ENCODE measurements at places on chromosomes 2 and 18.

GRCh38 chr2:239034561-239035341 lies 186.9 kb downstream of the TWIST2 start:
- DNase-seq = no peak

DNA sequence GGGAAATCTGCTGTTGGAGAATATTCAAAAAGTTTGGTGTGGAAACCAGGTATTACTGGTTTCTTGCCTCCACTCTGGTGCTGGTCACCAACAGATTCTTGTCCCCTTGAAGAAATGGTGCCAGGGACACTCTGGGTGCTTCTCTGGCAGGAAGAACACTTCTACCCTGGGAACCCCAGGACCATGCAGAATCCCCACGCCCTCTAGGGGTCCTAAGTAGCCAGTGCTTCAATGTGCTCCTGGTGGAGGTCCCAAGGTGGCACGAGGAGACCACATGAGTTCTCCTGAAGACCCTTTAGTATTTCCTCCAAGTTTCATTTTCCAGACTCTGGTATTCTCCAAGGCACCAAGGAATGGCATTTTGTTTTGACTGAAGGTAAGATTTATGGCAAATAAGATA lies 380.6 kb downstream of the TSN start:
- DNase-seq = no peak

- DNase-seq = no peak
Measured at GRCh38 chr18:2112435-2113045, 458.8 kb downstream of the METTL4 start.

DNA sequence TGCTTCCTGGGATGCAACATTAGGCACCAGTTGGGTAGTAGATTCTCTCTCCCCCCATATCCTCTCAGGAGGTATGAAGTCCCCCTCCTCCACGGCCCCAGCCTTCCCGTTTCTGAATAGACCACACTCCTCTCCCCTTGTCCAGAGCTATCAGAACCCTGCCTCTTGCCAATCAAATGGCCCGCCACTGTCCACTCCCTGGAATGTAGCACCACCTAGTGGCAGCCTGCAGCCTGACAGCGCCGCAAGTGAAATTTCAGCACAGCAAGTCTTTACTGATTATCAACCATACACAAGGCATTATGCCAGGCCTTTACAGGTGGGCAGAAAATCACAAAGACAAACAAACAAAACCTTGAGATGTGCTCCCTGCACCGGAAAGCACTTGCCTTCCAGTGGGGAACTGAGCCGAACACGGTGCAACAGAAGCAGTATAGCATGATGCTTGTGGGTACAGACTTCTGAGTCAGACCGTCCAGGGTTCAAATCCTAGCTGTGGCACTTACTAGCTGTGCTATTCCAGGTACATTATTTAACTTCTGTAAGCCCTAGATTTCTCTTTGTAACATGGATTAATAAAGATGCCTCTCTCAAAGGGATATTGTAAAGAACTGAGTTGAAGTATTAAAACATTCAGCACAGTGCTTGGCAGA lies 174.0 kb downstream of the SMAD2 start:
- no peak for DNase-seq

DNA sequence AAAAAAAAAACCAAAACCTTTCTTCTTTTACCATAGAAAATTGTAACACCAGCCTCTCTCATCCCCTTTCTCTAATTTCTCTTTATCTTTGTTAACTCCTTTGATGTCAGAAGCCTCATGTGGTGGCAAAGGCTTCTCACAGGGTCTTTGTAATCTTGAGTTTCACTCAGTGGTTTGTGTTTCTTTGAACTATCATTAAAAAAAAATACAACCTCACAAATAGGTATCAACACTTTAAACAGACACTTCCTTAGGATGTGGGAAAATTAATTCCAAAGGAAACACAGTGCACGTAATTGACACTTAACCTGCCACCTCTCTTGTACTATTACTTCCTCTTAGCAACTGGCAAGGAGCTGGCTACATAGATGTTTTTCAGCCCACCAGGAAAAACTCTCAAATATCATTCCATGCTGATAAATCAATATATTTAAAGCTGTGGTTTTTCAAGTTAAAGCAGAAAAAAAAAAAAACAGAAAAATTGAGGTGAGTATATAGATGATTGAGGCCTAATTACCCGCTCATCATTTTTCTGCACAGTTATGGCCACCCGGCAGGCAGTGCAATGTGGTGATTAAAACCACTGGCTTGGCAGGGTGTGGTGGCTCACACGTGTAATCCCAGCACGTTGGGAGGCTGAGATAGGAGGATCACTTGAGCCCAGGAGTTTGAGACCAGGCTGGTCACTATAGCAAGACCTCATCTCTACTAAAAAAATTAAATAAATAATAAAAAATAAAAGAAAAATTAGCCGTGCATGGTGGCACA lies 193.5 kb downstream of the MYO3B start:
- no peak for DNase-seq

- no peak for DNase-seq
Measured at GRCh38 chr2:236047886-236048540, 120.2 kb downstream of the GBX2 start.

- no peak for DNase-seq
Measured at GRCh38 chr2:127105656-127106456, 1.1 kb downstream of the BIN1 start.

DNA sequence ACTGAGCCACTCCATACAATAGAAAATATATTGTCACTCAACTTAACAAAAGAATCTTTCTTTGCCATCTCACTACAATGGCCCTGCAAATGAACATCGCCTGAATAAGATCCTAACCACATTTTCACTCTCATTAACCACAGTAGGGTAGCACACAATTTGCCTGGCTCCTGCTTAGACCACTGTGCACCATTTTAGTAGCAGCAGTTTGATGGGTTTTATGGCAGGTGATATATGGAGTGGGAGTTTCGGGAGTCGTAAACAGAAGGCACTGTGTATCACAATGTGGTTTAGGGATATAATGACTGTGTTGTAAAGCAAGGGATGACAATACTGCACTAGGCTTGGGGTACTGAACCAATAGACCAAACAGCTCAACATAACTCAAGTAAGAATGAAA lies 617.4 kb downstream of the BCL11A start:
- no peak for DNase-seq

DNA sequence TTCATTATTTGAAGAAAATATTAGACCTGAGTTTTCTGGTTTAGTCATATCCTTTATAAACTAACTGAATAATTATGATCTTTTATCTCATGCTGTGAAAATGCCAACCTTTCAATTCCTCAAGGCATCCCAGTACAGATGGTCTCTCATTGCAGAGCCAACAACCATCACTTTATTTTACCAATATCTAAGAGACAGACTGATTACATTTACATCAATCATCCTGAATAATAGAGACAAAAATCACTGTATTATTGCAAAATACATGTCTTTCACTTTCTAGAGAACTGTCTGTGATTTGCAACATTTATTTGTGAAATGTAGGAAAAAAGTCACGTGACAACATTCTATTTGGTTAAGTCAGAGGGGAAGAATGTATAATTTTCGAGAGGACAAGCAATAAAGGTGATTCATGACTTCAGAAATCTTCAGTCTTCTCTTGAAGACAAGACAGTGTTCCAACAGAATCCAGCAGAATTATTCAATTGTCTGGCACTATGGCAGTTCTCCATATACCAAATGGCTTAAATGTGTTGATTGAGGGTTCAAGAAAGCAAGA lies 503.6 kb upstream of the SYT4 start:
- DNase-seq = no peak

- DNase-seq = no peak
Measured at GRCh38 chr2:149464396-149464795, 123.2 kb downstream of the MMADHC start.

DNA sequence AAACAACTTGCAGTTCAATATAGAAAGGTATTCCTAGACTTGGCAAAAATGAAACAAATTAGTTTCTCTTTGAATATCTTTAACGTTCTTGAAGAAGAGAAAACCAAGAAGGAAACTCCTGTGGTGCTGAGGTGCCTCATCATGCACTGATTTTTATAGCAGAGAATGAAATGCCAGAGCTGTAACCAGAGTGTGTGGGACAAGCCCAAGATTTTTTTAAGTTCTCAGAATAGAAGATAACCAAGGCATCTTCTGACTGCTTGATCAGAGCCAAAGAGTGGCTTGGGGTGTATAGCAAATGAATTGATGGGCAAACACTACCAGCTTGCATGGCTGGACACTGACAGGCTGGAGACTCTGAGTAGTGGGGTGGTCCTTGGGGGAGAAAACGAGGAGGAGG lies 7.9 kb downstream of the FHOD3 start:
- no peak for DNase-seq

GRCh38 chr18:14086458-14087231 lies 45.6 kb downstream of the ZNF519 start:
- no peak for DNase-seq

DNA sequence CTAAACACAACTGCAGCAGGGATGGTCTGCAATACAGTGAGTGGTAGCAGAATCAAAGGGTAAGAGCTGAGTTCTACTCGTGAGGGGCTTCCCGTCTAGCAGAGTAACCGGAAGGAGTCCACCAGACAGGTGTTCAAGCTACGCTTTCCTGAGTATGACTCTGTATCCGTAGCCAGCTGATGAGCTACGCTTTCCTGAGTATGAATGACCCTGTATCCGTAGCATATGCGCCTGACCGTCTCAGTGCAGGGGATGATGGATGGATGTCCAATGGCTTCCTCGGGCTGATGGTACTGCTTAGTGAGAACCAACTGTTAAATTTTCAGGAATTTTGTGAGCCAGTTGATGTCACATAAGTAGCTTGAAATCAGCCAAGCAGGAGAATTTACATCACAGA lies 244.1 kb upstream of the MYT1L start:
- no peak for DNase-seq

DNA sequence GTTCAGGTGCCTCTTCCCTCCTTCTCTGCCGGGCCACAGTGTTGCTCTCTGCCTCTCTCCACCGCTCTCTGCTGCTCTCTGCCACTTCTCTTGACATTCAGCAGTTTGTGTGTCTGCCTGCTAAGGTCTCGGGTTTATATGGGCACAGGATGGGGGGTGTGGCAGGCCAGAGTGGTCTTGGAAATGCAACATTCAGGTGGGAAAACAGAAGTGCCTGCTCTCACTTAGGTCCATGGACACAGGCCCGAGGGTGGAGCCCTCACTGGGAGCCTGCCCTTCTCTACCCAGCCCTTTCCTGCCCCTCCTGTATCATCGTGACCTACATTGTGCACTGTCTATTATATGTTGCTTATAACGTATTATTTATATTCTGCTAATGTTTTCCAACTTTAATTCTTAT lies 120.8 kb upstream of the TMEM18 start:
- no peak for DNase-seq

GRCh38 chr2:102615620-102616436 lies 3.5 kb upstream of the SLC9A2 start:
- DNase-seq = no peak

DNA sequence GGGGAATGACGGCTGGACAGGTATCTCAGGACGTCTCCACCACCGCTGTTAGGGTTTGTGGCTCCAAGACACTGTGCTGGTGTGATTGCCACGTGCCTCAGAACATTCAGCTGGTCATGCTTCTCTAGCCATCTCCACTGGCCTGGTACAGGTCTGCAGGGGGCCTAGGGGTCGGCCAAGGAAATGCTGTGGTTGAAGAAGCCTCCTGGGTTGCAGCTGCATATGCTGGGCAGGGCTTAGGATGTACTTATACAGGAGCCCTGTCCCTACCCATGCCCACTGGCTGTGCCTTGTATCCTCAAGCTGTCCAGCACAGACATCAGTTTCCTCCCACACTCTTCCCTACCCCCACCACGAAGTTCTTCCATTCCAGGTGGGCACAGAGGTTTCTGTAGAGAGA lies 64.1 kb downstream of the NPPC start:
- DNase-seq = no peak

DNA sequence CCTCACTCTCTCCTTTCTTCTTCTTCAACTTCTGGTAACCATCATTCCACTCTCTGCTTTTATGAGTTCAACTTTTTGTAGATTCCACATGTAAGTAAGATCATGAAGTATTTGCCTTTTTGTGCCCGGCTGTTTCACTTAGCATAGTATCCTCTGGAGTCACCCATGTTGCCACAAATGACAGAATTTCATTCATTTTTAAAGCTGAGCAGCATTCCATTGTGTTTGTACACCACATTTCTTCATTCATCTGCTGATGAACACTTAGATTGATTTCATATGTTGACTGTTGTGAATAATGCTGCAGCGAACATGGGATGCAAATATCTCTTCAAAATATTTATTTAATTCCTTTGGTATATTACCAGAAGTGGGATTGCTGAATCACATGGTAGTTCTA lies 133.6 kb upstream of the ERBB4 start:
- no peak for DNase-seq

GRCh38 chr2:112195167-112195766 lies 57.1 kb downstream of the FBLN7 start:
- no peak for DNase-seq

- DNase-seq = no peak
Measured at GRCh38 chr18:48488388-48488850, 50.4 kb upstream of the CTIF start.

- DNase-seq = no peak
Measured at GRCh38 chr18:58413667-58414628, 214.9 kb downstream of the ALPK2 start.

GRCh38 chr18:63897072-63897471 lies 9.6 kb downstream of the SERPINB2 start:
- DNase-seq = no peak

GRCh38 chr2:76862901-76863300 lies 659.3 kb downstream of the LRRTM4 start:
- DNase-seq = no peak

DNA sequence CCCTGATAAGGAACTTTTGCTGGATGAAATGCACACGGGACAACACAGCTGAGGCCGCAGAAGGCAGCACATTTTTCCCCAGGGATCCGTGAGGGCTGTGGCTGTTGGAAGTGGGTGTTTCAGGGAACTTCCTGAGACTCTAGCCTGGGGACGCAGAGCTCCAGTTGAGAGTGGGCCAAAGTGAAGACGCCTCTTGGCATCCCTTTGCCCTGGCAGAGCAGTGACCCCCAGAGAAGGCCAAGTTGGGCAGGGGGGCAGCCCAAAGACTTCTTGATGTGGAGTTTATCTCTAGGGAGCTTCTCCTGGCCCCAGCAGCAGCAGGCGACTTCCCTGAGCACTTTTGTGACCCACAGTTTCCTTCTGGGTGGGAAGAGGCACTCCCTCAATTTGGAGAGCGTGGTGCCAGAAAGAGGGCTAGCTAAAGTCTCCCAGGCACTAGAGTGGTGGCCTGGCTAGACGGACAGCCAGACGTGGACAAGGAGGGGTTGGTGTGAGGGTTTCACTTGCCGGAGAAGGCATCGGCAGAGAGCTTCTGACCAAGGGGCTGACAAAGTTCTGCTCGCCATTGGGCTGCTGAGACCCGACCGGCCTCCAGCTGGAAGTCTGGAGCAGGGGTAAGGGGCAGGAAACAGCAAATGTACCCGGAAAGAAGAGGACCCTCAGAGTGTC lies 108.8 kb downstream of the ACKR3 start:
- no peak for DNase-seq

DNA sequence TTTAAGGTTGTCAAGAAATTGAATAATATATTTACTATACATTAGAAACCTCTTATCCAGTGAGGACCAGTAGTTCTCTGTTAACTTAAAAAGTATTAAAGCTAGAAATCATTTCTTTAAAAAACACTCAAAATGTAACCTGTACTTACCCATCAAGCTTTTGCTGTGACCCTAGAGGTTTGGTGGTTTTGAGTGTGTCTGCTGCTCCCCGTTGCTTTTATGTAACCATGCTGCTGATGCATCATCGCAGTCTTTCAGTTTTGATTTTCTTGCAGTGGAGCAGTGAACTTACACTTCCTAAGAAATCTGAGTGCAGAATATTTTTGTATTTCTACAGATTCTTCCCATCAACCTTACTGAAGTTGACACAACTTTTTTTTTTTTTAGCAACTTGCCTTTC lies 34.2 kb downstream of the MRPS9 start:
- no peak for DNase-seq

GRCh38 chr2:120769076-120769786 lies 33.6 kb downstream of the GLI2 start:
- no peak for DNase-seq

Measured in activated gamma-delta T cell (primary cell).